Umbilical cord (tissue), 2 donors: ENCODE measurements at places on chromosomes 2 and 18. TPM values are rescaled to one million over a fixed set of nuclear protein-coding genes. Genes with fewer than 3 reads are reported as not detected.

GNAL gene
- total RNA-seq: 2.9 TPM

NEMP2 gene
- 11.6 TPM for total RNA-seq

GRCh38 chr2:173990970-173991819 lies 26.0 kb upstream of the SP3 start:
- DNase-seq: peak; percentile 95

DNA sequence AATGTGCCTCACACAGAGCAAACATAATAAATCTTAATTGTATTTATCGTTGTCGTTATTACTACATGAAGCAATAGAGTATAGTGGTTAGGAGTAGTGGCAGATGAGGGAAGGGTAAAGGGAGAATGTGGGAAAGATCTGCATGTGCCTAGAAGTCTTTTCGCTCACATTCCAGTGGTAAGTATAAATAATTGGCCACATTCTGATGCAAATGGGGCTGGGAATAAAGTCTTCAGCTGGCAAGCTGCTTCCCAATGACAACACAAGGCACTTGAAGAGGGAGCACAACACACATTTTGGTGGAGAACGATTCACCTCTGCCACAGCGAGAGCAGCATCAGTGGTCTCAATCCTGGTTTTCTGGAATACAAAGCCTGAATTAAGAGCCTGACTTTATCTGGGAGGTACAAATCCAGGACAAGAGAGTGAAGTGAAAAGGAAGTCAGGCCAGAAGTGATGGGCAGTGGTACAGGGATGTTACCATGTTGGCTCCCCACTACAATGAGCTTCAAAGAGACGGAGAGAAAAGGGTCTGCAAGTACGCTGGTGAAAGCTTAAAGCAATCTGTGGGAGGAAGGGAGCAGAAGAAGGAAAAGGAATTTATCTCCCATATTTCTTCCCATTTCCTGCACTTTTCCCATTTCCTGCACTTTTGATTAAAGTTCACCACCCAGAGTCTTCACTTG lies 112.3 kb downstream of the ARHGAP15 start:
- DNase-seq: no peak

- no peak for DNase-seq
Measured at GRCh38 chr2:671787-672605, 5.2 kb downstream of the TMEM18 start.

- peak; percentile 38 for DNase-seq
Measured at GRCh38 chr2:217864963-217865772, 137.6 kb downstream of the TNS1 start.

DNA sequence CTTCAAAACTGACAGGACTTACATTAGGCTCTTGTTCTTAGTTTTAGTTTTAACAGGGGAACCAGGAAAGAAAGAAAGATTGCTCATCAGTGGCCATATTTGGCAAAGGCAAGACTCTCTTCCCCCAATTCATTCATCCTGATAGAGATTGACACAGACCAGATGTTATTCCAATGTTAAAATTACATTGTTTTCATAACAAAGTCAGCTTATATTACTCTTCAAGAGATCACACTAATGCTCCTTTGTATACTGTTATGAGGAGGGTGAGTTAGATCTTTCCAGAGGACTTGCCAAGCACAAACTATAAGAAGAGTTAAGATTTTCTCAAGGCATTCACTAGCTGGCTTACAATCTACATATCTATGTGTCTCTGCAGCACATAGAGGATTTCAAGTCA lies 252.1 kb downstream of the SLC8A1 start:
- no peak for DNase-seq
